ENCODE measurements at places on chromosomes 7 and 10.

DNA sequence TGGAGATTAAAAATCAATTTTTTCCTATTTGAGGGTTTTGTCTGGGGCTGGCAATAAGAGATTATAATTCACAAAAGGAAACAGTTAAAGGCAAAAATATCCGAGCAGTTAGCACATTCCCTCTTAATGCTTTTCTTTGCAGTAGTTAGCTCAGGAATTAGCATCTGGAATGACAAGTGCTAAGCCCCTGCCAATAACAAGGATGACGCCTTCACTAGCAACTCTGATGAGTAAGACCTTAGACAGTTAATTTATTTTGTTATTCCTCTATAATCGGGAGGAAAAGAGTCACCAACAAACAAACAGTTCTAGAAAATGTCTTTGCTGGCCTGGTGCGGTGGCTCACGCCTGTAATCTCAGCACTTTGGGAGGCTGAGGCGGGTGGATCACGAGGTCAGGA, 151.3 kb downstream of the TRIL start:
- DNase-seq: no peak

DNA sequence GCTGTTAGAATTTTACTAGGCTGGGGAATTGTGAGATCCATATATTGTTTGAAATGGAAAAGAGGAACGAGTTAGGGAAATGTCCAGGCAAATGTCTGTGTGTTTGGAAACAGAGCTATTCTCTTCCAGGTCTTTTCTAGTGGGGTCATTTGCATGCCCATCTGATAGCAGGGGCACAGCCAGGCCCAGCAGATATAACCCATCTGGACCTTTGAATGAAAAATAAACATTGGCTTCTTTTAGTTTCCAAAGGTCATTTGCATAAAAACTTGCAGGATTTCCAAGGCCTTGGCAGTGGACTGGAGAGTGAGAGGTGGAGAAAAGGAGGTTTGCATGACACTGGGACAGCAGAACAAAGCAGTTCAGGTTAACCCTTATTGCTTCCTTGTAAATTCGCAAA, 188.0 kb upstream of the GPR26 start:
- DNase-seq: no peak

GRCh38 chr10:71678057-71678805, 41.3 kb downstream of the C10orf105 start:
- DNase-seq: no peak

GRCh38 chr10:103804871-103805270, 50.5 kb downstream of the SH3PXD2A start:
- DNase-seq: no peak

DNA sequence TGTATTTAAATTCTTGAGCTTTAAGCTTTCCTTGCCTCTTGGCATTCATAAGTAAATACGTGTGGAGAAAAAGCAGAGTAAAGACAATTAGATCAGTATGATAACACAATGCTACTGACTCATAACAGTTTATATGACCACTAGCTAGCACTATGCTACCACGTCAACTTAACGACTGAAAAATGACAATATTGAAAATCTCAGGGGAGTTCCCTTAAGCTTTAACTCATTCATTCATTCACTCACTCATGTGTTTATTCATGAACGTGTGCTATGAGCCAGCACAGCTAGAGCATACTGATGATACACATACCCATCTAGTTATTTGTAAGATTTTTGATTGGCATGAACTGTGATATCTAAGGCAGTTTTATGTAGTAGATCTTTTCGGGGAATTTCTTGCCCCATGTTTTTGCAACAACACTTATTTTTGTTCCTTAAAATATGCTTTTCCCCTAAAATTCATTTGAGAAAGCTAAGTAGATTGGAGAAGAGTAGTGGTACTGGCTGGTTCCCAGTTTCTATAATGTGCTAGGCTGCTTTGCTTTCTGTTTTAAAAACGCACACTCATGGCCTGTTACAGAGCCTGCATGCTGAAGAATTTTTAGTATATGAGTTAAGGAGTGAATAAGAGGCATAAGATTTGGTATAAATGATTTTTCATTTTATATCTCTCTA, 57.4 kb upstream of the ACBD5 start:
- DNase-seq: no peak

DNA sequence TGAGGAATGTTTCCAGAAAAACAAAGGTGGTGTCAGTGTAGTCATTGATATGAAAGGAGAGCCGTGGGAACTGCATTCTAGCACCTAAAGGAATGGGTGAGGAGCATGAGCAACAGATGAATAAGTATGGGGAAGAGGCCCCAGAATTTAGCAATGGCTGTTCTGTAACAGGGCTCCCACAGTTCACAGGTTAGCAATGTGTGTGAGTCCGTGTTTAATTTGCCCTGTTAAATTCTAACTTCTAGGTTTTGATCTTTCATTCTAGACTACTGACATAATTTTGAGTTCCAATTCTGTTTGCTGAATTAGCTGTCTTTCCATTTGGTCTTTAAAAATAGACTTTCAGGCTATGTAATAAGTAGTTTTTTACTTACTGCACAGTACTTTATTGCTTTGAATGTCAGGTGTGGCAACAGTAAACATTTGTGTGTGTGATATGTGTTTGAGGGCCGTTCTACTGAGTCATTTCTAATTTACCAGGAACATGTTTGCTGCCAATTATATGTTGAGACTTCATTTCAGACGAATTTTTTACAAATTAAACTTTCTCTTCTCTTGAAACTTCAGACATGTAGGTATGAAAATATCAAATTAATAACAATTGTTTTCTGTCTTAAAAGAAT, 8.8 kb downstream of the STK17A start:
- DNase-seq: no peak

DNA sequence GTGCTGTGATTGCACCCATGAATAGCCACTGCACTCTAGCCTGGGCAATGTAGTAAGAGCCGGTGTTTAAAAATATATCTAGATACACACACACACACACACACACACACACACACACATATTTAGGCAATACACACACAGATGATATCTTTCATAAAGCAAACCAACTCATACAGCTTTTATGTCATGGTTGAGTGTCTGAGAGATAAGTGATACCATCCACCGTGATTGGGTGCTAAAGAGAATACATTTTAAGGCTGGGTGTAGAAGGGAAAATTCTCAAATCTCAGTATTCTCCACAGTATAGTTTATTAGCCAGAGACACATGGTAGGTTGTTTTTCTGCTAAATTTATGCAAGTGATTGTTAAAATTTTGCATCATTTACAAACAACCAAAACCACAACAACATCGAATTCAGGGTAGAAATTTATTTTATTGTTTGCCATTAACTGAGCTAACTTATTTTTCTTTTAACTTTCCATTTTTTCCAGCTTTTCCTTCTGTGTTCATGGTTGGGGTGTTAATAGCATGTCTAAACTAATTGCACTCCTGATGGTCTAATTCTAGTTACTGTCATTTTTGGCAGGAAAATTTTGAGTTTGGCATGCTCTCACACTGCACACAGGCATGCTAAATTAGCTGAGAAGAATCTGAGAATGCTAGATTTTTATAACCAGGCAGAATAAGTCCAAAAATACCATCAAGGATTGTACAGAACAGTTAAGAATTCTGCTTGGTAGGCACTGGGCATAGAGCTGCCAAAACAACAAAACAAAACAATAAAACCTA, 57.9 kb upstream of the SYPL1 start:
- no peak for DNase-seq

DNA sequence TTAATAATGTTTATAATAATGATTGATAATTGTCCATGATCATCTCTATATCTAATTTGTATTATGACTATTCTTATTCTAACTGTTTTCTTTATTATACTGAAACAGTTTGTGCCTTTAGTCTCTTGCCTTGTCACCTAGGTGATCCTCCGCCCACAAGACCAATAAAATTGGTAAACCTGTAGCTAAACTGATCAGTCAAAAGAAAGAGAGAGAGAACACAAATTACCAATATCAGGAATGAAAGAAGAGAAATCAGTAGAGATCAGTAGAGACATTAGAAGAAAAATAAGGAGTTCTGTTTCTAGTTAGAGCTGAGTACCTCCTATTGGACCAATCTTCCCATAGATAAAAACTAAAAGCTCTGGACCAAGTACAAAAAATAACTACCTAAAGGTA, 6.1 kb upstream of the COA1 start:
- no peak for DNase-seq

GRCh38 chr10:131314148-131314547, 2.6 kb upstream of the TCERG1L start:
- no peak for DNase-seq

DNA sequence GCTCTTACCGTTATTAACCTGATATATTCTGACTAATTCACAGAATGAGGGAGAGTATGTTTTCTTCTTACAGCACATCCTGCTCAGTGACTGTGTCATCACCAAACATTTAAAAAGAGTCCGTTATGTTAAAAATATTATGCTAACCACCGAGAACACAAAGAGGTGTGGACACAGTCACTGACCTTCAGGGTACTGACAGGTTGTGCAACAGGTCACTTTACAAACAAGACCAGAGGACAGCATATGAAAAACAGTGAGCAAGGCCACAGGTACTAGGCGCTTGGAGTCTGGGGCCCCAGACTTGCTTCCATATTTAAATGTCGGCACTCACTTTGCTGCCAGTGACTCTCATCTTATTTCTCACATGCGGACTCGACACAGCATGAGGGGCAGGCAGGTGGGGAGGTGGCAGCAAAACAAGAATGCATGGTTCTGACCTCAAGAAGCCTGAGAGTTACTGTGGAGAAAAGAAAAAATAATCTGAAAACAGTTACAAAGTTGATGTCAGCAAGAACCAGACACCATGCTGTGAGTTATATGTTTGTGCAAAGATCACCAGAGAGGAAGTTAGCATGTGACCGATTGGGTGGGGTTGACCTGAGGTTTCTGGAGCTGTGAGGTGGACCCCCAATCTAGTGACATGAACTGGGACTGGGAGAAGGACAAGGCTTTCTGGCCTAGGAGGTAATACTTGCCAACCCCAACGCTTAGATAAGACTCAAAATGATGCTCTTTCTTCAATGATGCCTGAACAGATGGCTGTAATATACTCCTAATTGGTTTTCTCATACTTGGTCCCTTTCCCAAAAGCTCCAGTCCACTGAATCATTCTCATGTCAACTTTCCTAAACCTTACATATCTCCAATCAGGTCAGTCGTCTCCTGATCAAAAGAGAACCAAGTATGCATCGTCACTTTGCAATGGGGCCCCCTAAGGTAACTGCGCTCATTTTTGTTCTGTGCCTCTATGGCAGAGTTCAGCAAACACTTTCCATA, 102.4 kb downstream of the HIPK2 start:
- no peak for DNase-seq

GRCh38 chr10:12628964-12629766, 279.8 kb downstream of the CAMK1D start:
- peak; percentile 12 for DNase-seq

- no peak for DNase-seq
Observed at GRCh38 chr10:124087672-124088634, 5.4 kb downstream of the CHST15 start.

GRCh38 chr10:90227786-90228185, 526.4 kb downstream of the KIF20B start:
- DNase-seq: no peak

DNA sequence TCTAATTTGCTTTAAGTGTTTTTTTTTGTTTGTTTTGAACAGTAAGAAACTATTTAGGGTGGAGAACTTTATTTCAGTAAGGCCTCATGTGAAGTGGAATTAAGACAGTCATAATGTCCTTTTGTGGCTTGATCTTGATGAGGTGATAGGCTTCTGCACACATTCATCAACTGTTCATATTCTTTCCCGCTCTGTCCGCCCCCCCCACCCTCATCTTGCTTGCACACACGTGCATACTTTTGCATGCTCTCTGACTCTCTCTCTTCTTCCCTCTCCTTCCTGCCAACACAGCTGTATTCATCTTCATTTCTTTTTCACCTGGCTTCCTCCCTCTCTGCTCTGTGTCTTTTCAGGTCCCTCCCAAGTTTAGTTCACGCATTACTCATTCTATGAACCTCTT, 429.6 kb downstream of the AUTS2 start:
- DNase-seq: peak; percentile 18

- no peak for DNase-seq
Observed at GRCh38 chr7:32461484-32461883, 28.7 kb downstream of the LSM5 start.

GRCh38 chr10:23094786-23095403, 484 bp upstream of the MSRB2 start:
- no peak for DNase-seq

DNA sequence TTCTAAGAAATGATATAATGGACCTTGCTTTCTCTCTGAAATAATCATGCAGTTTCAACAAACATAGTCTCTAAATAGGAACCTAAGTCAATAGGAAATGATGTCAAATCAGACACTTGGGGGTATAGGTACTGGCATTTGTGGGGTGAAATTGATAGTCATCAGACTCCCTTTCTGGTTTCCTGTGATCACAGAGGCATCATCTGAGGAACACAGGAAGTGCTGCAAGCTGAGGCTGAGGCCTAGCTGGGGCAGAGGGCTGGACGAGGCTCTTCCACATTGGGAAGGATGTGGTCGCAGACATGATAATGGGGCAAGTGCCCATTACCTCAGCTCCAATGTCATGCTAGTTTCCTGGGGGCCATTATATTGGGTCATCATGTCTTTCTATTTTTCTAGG, 33.5 kb upstream of the TARP start:
- DNase-seq: no peak

GRCh38 chr10:79063071-79063491, 5.7 kb upstream of the ZMIZ1 start:
- DNase-seq: no peak

GRCh38 chr7:101990811-101991418, 173.5 kb downstream of the CUX1 start:
- DNase-seq: no peak

DNA sequence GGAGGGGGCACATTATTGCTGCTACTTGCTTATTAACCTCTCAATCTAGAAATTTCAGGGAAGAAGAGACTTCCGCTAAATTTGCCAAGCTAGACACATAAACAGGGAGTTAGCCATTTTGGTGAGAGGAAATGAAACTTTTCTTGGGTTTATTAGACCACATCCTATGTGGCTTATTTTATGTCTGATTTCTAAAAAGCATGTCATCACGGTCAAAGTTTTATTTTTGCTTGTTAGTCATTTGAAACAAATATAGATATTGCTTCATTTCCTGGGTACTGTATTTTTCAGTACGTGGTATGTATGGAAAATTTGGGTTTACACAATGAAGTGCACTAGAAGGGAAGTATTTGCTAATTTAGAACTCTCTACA, 144.1 kb downstream of the TCF7L2 start:
- DNase-seq: no peak

DNA sequence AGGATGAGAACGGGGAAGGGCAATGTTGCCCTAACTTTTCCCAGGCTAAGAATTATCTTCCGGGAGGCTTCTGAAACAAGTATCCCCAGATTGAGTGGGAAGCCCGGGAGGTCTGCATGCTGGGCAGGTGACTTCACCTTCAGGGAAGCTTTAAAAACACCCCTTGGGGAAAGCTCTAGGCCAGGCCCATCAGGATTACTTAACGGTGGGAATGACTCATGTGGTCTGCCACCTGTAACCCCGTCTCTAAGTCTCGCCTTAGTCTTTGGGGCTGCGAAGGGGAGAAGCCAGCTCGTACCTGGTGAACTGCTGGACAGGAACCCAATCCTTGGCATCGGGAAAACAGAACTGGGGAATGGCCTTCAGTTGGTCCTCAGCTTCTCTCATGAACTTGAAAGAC, 80.1 kb upstream of the MKRN1 start:
- no peak for DNase-seq

GRCh38 chr7:120874722-120875121, 16.8 kb upstream of the TSPAN12 start:
- no peak for DNase-seq
